ENCODE measurements at places on chromosomes 3 and 15.

DNA sequence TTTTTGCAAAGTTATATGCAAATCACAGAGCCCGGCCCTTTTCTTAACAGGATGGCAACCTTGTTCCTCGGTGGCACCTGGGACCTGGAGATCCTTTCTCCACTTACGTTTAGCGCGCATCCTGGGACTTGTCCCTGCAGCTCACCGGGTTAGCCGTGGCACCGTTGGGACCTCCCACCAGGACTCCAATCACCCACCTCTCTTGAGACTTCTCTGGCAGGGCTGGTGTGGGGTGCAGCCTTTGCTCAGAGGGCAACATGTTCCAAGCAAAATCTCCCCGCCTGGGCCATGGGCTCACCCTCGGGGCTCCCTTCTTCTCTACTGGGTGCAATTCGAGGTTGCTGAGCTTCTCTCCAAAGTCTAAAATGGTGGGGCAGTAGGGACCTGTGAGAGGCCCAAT, 211.9 kb upstream of the UMPS start:
- no peak for DNase-seq

GRCh38 chr15:76345880-76346668, 9.5 kb downstream of the ISL2 start:
- no peak for DNase-seq

GRCh38 chr15:72915843-72916242, 132.3 kb upstream of the ADPGK start:
- DNase-seq: no peak

DNA sequence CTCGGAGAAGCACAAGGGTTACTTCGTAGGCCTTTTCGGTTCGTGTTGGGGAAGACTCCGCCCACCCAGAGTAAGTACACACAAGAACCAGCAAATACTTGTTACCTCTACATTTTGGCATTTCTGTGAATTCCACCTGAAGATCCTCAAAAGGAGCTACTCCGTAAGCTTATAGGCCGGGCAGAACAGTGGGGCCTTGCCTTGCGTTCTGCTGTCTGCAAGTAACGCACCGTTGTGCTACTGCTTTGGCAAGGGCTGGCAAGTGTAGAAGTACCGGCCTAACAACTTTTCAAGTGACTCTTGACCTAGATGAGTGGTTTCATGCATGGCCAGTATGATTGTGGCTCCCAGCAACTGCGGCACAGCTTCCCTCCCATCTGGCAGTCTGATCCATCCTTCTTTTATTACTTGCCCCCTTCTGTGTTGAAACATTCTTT, 6.4 kb upstream of the DNAAF4 start:
- no peak for DNase-seq
